ENCODE measurements at places on chromosomes 12 and 14.

DNA sequence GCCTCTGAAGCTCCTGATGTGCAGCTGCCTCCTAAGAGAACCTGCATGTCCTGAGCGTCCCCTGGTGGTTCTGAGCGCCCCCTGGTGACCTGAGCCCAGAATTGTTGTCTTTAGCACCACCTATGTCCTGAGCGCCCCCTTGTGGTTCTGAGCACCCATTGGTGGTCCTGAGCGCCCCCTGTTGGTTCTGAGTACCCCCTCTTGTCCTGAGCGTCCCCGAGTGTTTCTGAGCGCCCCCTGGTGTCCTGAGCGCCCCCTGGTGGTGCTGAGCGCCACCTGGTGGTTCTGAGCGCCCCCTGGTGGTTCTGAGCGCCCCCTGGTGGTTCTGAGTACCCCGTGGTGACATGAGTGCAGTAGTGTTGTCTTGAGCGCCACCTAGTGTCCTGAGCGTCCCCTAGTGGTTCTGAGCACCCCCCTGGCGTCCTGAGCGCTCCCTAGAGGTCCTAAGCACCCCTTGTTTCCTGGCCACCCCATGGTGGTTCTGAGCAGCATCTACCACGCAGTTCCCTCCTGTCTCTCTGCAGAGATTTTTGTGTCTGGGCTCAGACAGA lies 782.5 kb downstream of the TMEM121 start:
- peak; percentile 97 for DNase-seq

- no peak for DNase-seq
These were observed 453.7 kb downstream of the RPL10L start for GRCh38 chr14:46197856-46198255.

DNA sequence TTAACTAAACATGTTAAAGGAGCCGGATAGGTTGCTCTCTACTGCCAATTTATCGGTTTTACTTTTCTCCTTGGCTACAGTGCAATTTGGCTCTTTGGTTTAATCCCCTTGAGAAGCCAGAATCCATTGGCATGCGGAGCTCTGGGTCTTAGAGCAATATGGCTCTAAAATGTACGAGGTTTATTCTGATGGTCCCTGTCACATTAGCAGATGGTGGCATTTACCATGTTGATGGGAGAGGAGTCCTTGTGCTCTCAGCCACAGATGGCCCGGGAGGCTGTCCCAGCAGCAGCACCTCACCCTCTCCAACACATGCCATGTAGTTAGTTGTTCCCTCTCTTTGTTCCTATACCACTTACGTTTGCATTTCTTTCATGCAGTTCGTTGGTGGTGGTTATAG lies 179.7 kb downstream of the RGS6 start:
- DNase-seq, result no peak

DNA sequence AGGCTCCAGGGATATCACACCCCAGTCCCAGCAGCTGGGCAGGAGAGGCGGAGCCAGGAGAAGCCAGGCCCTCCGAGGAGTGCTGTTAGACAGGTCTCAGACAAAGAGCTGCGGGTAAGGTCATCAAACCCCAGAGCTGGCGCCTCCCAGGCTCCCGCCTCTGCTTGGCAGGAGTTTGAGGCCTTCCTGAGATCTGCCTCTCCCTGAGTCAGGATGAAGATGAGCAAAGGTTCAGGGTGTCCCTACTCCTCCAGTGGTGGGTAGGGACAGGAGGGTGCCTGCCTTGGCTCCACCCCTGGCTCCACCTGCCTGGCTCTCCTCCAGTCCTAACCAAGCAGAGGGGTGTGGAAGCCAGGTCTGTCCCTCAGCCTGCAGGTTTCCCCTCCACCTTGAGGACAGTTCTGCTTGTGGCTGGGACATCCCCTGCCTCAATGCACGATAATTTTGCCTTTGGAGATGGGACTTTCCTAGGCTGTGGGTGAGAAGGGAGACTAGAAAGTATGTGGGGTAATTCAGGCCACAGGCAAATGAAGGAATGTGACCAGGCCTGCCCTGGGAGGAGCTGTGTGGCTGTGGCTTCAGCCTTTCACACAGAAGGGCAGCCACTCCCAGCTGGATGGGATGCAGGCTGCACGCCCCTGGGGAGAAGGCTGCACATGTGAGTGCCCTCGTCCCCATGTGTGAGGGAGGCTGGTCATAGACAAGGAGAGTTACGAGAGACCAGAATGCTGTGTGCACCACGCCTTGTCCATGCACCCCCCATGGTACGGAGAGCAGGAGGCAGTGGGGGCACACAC lies 2.2 kb downstream of the PLEKHG6 start:
- no peak for DNase-seq

GRCh38 chr12:65685514-65685913 lies 138.8 kb upstream of the HMGA2 start:
- no peak for DNase-seq

- no peak for DNase-seq
These were observed 16.5 kb downstream of the SIX1 start for GRCh38 chr14:60632777-60633176.

- no peak for DNase-seq
These were observed 6.7 kb upstream of the RPS6KA5 start for GRCh38 chr14:91067186-91067585.

Measured in stimulated activated CD4-positive, alpha-beta T cell treated with anti-CD3 and anti-CD28 coated beads, Interleukin-12 subunit alpha, Interleukin-12 subunit beta, amount 100 ng/mL, for 24 hours (primary cell).